NB4 (cell line): ENCODE measurements at places on chromosomes 5 and 9.
A peak's percentile ranks its signal among the peaks of the same experiment; 100 is the strongest.

DNA sequence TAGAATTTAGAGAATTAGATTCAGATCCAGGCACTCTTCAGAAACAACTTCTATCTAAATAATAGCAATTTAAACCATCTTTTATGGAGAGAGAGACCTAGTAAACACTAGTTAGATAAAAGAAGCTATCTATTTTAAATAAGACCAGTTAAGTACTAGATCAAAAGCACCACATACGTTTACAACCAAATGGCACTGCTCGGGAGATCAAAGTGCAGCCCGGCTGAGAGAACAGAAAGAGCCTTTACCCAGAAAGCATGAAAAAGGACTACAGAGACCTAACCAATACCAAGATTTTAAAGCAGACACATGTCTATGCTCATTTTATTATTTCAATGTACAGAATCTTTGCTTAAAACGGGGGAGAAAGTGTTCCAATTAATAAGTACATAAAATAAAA, 30.8 kb downstream of the LIX1 start:
- DNase-seq = no peak

DNA sequence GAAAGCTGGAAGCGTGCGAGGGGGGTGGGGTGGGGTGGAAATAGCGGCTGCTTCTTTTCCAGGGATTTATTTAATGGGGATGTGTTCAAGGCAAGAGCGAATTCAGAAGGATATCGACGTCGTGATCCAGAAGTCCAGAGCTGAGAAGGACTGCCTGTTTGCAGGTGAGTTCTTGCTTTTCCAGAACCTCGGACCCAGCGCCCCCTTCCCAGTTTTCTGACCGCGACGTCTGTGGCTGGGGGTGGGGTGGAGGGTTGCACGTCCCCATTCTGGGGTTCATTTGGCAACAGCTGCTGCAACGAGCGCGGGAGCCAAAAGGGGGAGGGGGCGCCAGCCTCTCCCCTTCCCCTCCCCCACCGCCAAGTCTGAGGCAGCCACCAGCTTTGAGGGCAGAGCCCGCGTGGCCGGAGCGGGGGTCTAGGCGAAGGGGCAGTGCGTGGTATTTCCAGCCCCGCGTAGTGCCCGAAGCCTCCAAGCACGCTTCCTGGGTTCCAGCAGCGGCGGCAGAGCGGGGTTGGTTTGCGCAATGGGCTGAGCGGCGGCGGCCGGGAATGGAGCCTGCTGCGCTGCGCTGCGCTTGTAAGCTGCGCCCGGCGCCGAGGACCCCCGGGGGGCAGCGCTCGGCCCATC, 701 bp downstream of the PARP8 start:
- peak; percentile 82 for DNase-seq

DNA sequence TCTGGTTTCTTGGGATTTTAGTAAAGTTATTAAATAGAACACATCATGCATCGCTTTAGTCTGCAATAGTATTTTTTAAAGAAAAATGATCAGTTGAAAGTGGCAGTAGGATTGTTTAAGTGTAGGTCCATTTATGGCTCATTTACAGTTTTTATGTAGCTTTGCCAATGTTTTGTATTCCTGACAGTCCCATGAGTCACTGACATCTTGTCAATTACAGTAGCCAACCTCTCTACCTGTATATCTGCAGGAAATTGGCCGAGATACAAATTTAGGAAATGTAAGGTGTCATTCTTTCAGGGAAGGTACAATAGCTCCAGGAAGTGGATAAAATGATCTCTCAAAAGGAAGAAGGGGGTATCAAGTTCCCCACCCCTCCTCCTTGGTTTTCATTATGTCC, 47.7 kb upstream of the MTAP start:
- DNase-seq = no peak

- DNase-seq = no peak
Observed at GRCh38 chr5:53243403-53243802, 133.8 kb upstream of the MOCS2 start.

GRCh38 chr9:128370367-128370751, 815 bp upstream of the URM1 start:
- no peak for DNase-seq

DNA sequence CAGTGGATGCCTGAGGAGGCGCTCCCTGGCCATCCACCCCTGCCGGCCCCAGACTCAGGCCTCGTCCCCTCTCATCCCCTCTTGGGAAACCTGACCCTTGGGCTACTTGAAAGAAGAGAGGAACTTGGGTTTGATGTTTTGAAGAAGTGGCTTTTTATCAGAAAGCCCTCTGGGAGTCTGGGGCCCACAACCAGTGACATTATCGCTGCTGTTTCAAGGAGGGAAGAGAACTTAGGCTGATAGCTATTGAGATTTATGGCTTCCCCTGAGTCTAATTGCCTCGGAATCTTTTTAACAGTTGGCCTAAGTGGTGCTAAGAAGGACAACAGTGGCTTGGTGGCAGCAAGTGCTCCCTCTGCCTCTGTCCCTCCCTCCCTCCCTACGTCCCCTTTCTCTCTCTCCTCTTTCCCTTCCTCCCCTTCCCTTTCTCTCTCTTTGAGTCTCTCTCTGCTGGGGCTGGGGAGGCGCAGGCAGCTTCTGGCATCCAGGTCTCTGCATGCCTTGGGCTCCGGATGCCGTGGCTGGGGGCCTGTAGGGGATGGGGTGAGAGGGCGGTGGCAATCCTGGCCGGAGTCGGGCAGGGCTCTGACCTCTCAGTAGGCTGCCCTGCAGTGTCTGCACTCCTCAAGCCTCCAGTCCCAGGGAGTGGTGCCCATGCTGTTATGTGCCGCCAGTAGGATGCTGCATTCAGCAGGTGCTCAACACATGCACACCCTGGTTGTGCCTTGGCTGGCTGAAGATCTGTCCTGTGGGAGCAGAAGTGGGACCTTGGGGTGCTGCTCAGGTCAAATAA, 49.6 kb upstream of the RXRA start:
- peak; percentile 90 for DNase-seq

- peak; percentile 42 for DNase-seq
Observed at GRCh38 chr5:112737070-112737462, 619 bp upstream of the APC start.

- DNase-seq = no peak
Observed at GRCh38 chr9:71985297-71985911, 74.0 kb downstream of the C9orf85 start.

GRCh38 chr5:119948162-119948561, 318.8 kb downstream of the FAM170A start:
- no peak for DNase-seq

GRCh38 chr5:74272831-74273451, 367.6 kb downstream of the ENC1 start:
- no peak for DNase-seq
